ENCODE measurements at places on chromosomes 2 and 18. TPM values are rescaled to one million over a fixed set of nuclear protein-coding genes. Genes with fewer than 3 reads are reported as not detected.

The AFF3 gene
- 4.1 TPM for total RNA-seq

The SLC19A3 gene
- total RNA-seq, result not detected

DNA sequence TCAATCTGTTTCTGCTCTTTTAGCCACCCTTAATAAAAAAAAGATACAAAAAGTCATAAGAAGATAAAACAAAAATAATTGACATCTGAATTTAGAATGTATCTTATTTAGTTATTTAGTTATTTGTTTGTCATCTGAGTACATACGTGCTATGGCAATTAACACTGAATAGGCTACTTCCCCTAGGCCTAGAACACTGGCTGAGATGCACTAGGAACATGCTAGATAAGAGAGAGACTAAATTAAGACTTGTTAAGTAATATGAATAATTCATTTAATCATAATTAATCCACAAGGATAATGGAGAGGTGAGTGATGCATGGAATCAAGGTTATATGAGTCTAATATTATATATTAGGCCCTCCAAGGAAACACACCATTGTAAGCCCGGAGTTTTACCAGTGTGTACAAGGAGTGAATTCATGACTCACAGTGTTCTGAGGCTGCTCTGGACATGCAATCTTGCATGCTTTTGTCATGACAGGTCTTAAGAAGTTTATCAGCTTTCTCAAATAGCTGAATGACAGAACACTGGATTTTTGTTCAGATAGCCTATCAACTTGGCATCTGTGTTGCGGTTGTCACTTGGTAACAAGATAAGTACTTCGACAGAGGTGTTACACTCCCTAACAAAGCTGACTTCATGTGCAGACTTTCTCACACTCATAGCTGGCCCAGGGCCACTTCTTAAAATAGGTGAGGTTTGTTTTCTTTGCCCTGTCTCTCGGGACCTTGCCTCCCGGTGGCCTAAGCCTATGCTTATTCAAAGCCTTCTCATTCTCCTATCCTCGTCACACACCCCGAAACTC, 5.0 kb upstream of the SERPINB2 start:
- DNase-seq, result no peak

- DNase-seq, result no peak
Measured at GRCh38 chr2:39772086-39772811, 6.8 kb downstream of the THUMPD2 start.

DNA sequence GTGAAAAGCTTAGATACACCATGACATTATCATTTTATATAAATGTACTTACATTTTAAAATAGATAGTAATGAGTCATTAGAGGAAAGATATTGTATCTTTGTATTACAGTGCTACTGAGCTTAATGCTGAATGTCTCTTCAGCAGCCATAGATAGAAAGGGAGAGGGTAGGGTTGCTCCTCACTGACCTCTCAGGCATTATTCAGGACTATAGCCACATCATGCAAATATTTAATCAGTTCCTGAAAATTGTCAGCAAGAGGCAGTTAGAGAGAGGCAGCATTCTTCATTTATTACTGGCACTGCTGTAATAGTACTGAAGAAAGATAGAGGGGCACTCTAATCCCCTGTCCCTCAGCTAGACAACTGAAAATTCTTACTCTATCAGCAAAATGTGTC, 242.0 kb upstream of the TANK start:
- no peak for DNase-seq

DNA sequence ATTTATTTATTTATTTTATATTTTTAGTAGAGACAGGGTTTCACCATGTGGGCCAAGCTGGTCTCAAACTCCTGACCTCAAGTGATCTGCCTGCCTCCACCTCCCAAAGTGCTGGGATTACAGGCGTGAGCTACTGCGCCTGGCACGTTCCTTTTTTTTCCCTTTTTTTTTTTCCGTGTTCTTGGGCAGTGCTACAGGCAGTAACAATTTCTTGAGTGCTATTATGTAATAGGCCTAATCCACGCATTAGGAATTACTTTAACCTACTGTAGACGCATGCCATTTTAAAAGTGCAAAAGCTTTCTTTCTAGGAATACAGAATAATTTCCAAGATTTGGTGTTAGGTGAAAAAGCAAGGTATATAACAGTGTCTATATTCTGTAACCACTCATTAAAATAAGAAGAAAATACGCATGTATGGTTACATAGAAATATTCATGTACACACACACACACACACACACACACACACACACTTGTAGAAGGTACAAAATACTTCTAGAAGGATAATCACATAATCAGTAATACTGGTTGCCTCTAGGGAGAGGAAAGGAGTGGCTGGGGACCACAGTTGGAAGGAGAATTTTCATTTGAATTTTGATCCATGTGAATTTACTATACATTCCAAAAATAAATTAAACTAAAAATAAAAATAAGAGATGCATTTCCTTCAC, 92.3 kb downstream of the METTL8 start:
- DNase-seq, result no peak

DNA sequence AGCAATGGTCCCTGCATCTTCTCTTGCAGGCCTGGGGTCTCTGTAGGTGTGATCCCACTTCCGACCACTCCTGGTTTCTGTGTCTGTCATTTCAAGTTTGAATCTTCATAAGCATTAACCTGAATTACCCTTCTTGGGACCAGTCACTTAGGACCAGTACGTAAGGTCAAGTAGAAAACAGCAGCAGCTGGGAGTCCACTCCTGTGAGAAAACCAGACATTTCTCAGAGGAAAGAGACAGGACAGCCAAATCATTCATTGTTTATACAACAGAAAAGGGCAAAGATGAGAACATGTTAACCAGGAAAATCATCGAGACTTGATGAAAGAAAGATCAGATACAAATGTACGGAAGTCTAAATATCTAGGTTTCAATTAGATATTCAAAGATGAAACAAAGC, 163.0 kb downstream of the MREG start:
- no peak for DNase-seq

DNA sequence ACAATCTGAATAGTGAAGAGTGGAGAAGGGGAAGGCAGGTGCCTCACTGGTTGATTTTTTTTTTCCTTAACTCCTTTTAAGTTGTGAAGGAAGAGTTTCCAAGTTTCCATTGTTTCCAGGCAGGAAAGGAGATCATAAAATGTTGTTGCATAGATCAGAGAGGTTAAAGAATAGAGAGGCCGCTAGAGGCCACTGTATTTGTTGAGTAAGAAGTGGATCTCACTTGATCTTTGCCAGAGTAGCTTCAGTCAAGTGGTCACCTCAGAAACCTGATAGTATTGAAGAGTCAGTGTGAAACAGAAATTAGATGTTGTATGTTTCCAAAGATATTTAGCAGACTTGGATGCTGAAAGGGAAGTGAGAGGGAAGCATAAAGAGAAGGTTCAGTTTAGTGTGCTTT, 17.6 kb downstream of the CTNNA2 start:
- no peak for DNase-seq

GRCh38 chr18:419541-420175, 80.8 kb downstream of the COLEC12 start:
- no peak for DNase-seq

All from GM12878 (cell line).